Thoracic aorta (tissue), 2 donors: ENCODE measurements at places on chromosomes 4 and X. TPM values are rescaled to one million over a fixed set of nuclear protein-coding genes. Genes with fewer than 3 reads are reported as not detected.

GRCh38 chrX:6813836-6814370 lies 279.0 kb upstream of the VCX3A start:
- DNase-seq, result no peak

DNA sequence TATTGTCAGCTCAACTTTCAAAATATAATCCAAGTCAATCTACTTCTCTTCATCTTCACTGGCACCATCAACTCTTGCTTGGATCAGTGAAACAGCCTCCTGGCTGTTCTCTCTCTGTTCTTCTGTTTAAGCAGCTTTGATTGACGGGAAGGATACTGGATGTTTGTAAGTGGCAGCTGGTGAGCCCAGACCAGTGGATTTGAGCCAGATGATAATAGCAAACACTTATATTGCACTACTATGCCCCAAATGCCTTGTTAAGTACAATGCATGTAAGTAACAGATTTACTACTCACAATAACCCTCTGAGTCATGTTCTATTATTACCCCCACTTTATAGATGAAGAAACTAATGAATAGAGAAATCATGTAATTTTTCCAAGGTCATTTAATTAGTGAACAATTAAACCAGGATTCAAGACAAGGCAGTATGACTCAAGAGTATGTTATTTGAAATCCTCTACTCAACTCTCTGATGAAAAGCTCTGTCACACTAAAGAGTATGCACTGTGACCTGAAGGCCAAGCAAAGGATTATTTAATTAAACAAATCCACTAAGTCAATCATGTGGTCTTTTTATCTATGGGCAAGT lies 44.8 kb downstream of the SPANXN3 start:
- DNase-seq, result no peak

DNA sequence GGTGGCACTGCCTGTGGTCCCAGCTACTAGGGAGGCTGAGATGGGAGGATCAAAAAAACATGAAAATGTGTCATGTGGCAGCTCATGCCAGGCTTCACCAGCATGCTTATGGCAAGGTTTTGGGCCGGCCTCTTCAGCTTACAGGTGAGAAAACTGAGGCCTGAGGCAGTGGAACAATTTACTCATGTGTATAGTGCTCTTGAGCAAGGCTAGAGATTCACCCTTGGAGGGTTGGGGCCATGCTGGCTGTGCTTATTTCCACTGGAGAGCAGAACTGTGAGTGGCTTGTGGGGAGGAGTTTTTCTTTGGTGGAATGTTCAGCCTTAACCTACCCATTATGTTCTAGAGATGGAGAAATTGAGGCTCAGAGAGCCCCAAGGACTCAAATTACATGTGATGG lies 31.8 kb downstream of the NSD2 start:
- DNase-seq, result no peak

GRCh38 chrX:14697451-14697850 lies 168.1 kb downstream of the GLRA2 start:
- no peak for DNase-seq

GRCh38 chrX:13646154-13646549 lies 6.8 kb upstream of the TCEANC start:
- DNase-seq, result no peak

DNA sequence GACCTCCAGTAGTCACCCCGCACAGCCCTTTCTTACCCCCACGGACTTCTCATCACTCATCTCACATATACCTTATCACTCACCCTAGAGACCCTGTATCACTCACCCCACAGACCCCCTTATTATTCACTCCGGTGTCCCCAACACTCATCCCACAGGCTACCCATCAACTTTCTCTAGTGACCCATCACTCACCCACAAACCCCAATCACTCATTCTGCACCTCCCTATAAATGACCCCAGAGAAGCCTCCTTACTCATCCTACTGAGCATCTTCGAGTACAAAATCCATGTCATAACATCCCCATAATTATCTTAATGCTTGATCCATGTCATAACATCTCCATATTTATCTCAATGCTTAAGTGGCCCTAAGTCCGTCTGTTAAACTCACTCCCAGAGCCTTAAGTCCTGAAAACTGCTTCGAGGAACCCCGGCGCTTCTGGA lies 934 bp downstream of the ZNF41 start:
- no peak for DNase-seq

DNA sequence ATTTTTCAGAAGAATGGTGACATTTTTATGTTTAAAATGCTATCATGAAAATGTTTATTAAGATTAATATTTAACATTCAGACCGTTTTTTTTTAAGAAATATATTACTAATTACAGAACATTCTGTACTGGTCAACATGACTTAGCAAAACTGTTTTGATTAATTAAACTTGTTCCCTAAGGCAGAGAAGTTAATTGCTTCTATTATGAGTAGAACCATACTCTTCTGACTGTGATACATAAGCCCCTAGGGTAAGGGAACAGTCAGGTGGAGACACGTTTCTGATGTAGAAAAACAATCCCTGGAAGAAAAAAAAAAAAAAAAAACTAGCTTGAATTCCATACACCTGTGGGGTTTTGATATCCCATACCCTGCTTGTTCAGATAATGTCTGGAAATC lies 97.4 kb downstream of the GPM6A start:
- DNase-seq, result no peak

- DNase-seq, result no peak
Measured at GRCh38 chr4:10198365-10198764, 81.8 kb upstream of the WDR1 start.

DNA sequence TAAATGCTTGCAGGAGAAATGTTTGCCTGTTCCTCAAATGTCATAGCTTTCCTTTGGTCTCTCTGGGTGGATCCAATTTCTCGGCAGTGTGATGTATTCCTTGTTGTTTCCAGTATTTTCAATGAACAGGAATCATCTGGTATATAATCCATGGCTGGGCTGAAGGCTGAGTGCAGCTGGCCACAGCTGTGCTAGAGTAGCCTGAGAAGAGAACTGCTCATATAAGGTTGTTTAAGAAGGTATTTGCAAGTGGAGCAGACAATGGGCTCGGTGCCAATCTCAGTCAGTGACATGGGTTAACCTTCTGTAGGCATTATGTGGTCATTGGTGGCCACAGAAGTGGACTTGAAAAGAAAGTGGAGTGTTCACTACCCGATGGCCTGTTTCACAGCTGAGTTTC lies 390.3 kb downstream of the SPRY1 start:
- DNase-seq, result no peak

HTN1 gene
- not detected for total RNA-seq

PIM2 gene
- 14.8 TPM for total RNA-seq
